ENCODE measurements at places on chromosomes 11 and 22.

DNA sequence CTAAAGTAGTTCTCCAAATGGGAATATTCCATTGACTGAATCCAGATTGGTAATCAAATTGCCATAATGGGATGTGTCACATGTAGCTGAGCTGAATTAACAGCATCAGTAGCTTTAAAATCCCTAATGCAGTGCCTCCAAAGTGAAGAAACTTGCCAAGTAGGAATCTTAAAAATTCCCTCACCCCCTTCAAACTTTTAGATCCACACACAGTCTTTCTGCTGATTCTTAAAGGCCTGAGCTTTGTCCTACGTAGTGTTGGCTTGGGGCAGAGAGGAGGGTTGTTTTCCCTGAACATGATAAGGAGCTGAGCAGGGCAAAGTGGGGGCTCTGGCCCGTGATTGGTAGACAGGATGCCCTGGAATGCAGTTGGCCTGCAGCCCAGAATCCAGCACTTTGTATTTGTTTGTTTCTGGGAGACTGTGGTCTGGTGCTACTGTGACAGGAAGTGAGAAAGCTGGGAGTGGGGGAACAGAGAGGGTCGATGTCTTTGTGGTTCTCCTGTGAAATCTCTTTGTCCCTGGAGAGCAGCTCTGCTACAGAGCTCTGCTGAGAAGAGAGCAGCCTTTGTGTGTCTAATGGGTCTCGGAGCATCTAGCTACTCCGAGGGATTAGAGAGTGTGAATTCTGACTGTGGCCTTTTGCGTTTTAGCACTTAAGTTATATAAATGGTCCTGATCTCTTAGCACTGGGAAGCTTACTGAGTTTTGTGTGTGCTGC is 16.9 kb downstream of the CTNND1 start:
- peak; percentile 95 for DNase-seq

GRCh38 chr11:64611869-64612646 is 21.0 kb downstream of the SLC22A12 start:
- DNase-seq: no peak

GRCh38 chr11:59923813-59924212 is 14.4 kb upstream of the OOSP1 start:
- no peak for DNase-seq

- no peak for DNase-seq
These were observed 3.6 kb downstream of the MMP1 start for GRCh38 chr11:102794382-102794781.

DNA sequence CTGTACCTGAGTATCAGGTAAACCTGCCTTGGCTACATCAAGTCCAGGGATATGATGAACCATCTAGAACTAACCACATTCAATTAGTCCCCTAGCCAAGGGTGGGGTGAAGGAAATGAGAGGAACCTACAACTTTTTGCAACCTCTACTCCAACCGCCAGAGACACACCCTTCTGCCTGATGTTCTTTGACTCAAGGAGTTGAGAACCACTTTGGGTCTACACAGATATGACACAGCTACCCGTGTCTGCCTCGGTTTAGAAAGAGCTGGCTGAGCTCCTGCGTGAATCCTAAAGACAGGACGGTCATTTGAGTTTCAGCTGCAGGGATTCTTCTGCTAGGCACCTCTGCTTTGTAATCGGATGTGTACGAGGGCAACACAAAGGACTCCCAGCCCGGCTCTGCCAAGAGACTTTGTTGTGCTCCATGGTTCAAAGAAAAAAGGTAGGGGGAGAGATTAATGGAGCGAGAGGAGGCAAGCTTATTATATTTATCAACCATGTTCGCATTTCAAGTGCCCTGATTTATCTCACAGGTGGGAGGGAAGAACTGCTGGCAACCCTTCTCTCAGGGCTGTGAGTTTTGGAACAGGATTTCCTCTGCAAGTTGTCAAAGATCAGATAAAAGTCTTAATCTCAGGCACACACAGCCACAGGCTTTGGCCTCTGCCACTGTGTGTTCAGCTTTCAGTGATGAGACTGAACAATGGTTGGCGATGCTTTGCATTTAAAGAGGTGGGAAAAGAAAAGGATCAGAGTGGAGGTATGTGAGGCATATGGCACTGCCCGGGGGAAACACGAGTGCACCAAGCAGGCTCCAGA is 35.1 kb downstream of the FLI1 start:
- DNase-seq: no peak

- peak; percentile 65 for DNase-seq
These were observed 14.9 kb downstream of the SLC25A18 start for GRCh38 chr22:17578136-17578754.

DNA sequence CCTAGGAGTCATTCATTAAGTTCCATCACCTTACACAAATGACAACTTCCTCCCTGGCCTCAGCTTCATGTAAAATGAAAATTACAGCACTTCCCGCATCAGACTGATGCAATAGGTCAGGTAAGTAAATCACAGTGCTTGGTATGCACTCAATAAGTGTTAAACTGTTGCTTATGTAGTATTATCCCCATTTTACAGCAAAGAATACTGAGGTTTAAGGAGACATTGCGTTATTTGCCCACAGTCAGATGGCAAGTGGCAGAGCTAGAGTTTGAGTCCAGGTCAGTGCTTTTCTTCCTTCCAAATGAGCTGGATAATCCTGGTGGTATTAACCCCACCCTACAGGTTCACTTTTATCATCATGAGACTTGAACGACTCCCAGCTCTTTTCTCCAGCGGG is 29.7 kb downstream of the WT1 start:
- no peak for DNase-seq

DNA sequence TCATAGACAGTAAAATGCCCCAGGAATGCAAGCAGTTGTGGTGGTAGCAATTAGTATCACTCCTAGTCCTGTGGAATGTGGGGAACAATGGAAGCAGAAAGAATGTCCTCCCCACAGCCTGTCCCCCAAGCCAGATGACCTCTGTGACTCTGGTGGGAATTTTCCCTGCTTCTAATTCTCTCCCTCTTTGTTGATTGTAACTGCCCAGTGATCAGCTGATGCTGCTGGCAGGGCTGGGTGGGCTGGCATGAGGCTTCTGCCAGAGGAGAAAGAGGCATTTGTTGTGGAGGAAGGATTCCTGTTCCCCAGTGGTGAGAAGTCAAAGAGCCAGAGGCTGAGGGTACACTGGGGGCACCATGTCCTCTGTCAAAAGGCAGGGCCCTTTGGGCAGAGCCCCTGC is 116.7 kb upstream of the NCAM1 start:
- no peak for DNase-seq

DNA sequence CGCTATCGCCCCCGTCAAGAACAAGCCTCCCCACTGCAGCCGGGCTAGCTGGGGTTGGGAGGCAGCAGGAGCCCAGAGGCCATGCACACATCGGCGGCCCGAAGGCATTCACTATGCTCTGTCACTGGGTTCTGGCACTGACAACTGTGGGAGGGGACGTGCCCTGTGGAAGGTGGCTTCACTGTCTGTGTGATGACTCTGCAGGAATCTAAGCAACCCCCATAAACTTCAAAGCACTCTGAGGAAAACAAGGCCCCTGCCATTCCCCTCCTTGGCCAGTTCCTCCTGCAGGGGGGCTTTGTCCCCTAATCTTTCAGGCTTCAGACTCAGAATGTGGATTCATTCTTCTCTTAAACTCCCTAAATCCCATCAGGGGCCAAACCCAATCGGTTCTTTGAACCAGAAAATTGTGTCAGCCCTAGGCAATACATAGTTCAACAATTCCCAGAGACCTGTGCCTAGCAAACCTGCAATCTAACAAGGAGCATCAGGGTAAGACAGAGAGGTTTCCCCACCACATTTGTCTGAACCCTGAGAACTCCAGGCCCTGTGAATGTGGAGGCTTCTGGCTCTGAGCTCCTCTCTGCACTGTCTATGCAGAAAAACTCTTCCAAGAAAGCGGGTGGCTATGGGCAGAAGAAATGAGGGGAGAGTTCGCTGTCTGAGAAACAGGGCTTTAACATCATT is 1477.2 kb downstream of the TBC1D22A start:
- DNase-seq: no peak

DNA sequence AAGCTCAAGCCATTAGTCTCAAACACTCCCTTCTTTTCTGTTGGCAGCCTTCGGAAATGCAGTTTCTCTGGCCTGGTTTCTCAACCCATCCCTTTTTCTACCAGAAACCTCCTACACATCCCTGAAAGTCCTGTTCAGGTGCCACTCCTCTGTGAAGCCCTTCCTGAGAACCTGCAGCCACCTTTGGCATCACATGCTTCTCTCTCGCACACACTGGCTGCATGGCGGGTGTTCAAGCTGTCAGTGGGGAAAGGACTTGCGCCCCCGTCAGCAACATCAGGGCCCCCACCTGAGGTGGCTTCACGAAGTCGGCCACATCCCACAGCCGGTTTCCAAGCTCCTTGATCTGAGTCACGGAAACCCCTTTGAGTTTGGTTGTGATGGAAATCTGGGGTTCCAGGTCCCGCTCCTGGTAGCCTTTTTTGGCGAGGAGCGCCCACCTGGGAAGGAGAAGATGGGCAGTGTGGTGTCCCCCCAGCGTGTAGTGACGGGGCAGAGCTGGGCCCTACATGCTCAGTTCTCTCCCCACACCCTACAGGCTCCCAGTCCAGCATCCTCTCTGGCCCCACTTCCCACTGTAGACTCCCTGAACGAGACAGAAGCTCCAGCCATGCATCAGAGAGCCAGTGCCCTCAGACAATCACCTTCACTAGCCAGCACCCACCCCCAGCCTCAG is 1.7 kb upstream of the LRRC74B start:
- DNase-seq: no peak

GRCh38 chr11:7251836-7252682 is at the start of gene SYT9:
TSS of gene SYT9 (plus strand) at chr11:7251904. CDS start at chr11:7252187, 283 bp downstream.
- peak; percentile 59 for DNase-seq

DNA sequence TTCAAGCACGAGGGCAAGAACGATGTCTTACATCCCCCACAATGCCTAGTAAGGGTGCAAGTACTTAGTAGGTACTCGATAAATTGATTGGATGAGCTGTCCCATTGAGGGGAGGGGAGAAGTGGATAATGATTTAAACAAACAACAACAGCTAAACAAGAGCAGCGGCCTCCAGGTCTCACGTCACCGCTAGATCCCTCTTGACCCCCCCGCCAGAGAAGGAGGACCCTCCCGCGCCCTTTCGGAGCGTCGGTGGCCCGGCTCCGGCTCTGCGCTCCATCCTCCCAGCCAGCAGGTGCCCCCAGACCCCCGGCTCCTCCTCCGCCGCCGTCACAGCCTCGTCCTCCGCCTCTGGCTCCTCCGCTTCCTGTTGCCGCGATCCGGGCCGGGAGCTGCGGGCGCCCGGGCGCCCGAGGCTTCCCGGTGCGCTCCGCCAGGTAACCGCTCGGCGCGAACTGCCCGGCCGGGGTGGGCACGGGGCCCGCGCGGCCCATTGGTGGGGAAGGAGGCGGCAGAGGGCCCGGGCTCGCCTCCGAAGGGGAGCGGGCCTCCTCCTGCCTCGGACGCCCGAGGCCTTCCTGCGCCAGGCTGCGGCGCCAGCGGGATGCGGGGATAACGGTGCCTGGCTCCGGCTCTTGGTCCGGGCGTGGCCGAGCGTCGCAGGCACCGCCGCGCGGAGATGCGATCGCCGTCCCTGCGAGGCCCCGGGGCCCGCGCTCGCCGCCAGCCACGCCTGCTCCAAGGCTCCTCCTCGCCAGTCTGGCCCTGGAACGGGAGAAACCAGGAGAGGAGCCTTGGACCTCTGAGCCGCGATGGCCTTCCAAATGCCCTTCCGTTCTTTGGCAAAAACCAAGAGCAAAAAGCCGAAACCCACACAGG is at the start of gene TLCD5:
Gene TLCD5 (plus strand): TSS at position 368 of the 879 bp plus-strand sequence. CDS start 2,143 bp downstream, outside the sequence.
- peak; percentile 89 for DNase-seq

GRCh38 chr22:29152954-29153719 is 52.6 kb upstream of the EMID1 start:
- DNase-seq: peak; percentile 43

GRCh38 chr11:99614352-99614751 is 593.6 kb downstream of the CNTN5 start:
- DNase-seq: no peak

GRCh38 chr22:44396727-44397722 is 84.3 kb upstream of the SHISAL1 start:
- DNase-seq: peak; percentile 14

- DNase-seq: no peak
These were observed 80.9 kb downstream of the TIMP3 start for GRCh38 chr22:32882360-32882755.

- no peak for DNase-seq
These were observed 99.2 kb downstream of the TP53I11 start for GRCh38 chr11:44851496-44851895.

GRCh38 chr22:34308101-34308500 is 387.8 kb upstream of the LARGE1 start:
- no peak for DNase-seq

DNA sequence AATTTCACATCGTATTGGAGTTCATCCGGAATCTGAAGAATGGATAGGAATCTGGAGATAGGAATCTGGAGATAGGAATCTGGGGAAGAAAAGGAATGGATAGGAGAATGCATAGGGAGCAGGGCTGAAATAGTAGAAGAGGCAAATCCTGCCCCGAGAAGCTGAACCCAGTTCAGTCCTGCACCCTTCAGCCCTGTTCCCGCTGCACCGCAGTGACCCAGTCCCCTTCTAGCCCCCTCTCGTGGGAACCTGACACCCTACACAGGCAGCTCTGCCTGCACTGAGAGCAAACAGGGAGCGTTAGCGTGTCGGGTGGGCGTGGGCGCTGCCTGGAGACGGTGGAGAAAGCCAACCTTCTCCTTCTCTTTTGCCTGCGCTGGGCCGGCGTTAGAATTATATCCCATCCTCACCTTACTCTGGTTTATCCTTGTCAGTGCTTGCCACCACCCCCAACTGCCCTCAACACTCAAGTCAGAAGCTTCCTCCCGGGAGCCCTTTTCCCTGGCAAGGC is 1.0 kb upstream of the CCKBR start:
- no peak for DNase-seq

- peak; percentile 97 for DNase-seq
These were observed at the start of gene POLD3 for GRCh38 chr11:74592441-74593362. TSS of gene POLD3 (plus strand) at chr11:74592582. CDS start at chr11:74592659, 77 bp downstream.

GRCh38 chr22:37403267-37403960 is 23.9 kb downstream of the ELFN2 start:
- DNase-seq: no peak

DNA sequence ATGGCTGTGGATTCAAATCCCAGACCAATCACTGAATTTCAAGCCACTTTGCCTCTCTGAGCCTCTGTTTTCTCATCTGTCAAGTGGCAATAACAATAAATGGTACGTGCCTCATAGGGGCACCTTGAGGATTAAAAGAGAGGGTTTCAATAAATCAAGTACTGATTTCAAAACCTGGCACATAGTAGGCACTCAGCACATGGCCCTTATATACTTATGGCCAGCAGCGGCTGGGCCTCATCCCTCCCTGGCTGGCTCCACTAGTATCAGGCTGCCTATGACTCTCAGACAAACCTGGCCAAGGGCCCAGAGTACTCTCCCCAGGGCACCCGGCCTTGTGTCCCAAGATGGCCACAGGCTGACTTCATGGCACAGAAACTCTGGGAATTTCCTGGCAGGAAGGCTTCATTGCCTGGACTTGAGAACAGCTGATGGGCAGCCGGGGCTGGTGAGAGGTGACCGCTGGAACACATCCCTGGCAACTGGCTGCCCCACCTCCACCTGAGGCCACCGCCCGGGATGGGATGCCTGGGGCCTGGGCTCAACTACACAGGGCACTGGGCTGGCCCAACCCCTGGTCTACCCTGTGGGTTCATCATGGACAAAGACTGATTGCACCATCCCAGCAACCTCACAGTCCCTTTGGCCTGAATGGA is 3.4 kb downstream of the FADS3 start:
- DNase-seq: peak; percentile 67

GRCh38 chr11:60960405-60960804 is 8.4 kb upstream of the SLC15A3 start:
- DNase-seq: no peak

Measured in right hindlimb (tissue), 1 donor.